ENCODE measurements at places on chromosomes 3 and 15. TPM values are rescaled to one million over a fixed set of nuclear protein-coding genes. Genes with fewer than 3 reads are reported as not detected.
A peak's percentile ranks its signal among the peaks of the same experiment; 100 is the strongest.

GRCh38 chr15:93072411-93073394 lies 16.3 kb downstream of the RGMA start:
- DNase-seq: peak; percentile 55

- no peak for DNase-seq
These were observed 96.7 kb upstream of the FHIT start for GRCh38 chr3:61347981-61348380.

- no peak for DNase-seq
These were observed 11.6 kb downstream of the H1-8 start for GRCh38 chr3:129554356-129555152.

GRCh38 chr3:13852638-13853009 lies 27.2 kb downstream of the WNT7A start:
- DNase-seq: peak; percentile 67

MLF1 gene
- total RNA-seq: 38.6 TPM

TM4SF18 gene
- 25.4 TPM for total RNA-seq

Data from M059J (cell line).